ENCODE measurements at places on chromosomes 5 and 9. TPM values are rescaled to one million over a fixed set of nuclear protein-coding genes. Genes with fewer than 3 reads are reported as not detected.

Gene SPRY4
- polyA plus RNA-seq = 1.0 TPM

Gene GRM6
- not detected for polyA plus RNA-seq

Gene NSG2
- polyA plus RNA-seq = 2.1 TPM

Gene RGS14
- 3.6 TPM for polyA plus RNA-seq

GRCh38 chr5:88954511-88954910 is 71.5 kb upstream of the MEF2C start:
- no peak overlapping the region for H3K27ac ChIP-seq
- H3K27me3 ChIP-seq = no peaks in the 10 kb centered on the region
- no peaks in the 10 kb centered on the region for H3K36me3 ChIP-seq
- H3K4me3 ChIP-seq = no peak overlapping the region

GRCh38 chr5:100889165-100889743 is 13.8 kb downstream of the ST8SIA4 start:
- peak overlapping the region; percentile 47 for H3K4me3 ChIP-seq
- DNase-seq = no peak
- H3K27ac ChIP-seq = no peak overlapping the region

- no peak overlapping the region for H3K4me3 ChIP-seq
- no peaks in the 10 kb centered on the region for H3K36me3 ChIP-seq
- H3K27ac ChIP-seq = no peak overlapping the region
- H3K4me1 ChIP-seq = peaks cover 2% of the 10 kb centered on the region
- no peaks in the 10 kb centered on the region for H3K27me3 ChIP-seq
- DNase-seq = no peak
Measured at GRCh38 chr9:3331801-3332200, 194.0 kb downstream of the RFX3 start.

DNA sequence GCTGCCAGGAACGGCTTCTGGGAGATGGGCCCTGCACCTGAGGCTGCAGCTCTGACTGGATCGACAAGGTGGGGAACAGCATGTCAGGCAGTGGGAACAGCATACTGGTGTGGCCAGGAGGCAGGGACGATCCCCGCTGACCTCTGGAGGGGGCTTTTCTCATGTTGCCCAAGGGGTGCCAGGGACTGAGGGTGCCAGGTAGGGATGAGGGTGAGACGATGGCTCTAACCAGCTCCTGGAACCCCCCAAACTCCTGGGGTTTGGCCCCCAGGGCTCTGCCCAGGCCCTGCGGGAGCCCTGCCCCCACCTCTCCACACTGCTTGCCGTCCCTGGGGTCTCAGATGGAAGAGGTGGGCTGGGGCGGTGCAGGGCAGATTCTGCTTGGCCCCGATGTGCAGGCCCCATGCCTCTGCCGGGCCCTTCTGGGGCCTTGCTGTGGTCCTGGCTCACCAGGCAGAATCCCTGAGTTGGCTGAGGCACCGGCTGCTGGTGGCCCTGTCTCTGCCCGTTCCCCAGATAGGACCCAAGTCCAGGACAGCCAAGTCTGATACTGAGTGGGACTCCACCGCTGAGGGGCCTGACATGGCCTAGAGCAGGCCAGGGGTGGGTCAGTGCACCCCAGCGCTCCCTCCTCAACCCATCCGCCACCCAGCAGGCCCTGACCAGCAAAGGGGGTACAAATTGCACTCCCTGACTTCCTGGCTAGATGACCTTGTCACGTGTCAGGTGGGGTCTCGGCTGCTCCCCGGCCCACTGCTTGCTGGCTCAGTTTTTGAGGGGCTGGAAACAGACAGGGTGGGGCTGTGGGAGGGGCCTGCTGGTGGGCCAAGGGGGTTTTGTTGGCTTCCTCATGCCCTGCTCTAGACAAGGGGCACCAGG is 28.4 kb upstream of the RNF130 start:
- DNase-seq = no peak
- no peaks in the 10 kb centered on the region for H3K27me3 ChIP-seq
- no peak overlapping the region for H3K4me3 ChIP-seq
- H3K4me1 ChIP-seq = no peaks in the 10 kb centered on the region
- no peaks in the 10 kb centered on the region for H3K36me3 ChIP-seq
- H3K27ac ChIP-seq = no peak overlapping the region

DNA sequence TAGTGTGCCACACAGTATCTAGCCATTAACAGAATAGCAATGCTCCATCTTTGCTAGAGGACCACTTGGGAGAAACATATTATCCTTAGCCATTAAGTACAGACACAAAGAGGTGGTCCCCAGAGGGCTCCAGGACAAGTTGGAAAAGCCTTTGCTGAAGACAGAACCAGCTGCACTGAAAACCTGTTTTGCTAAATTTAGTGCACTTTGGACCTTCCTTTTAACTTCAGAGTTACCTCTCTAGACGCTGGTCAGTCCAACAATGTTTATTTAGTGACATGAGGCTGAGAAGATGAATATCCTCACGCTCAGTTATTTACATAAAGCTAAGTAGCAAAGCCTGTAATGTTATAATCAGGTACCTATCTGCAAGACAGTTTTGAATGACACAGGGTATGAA is 265.0 kb upstream of the ZNF608 start:
- H3K27ac ChIP-seq = no peak overlapping the region
- H3K36me3 ChIP-seq = no peaks in the 10 kb centered on the region
- no peak for DNase-seq
- no peaks in the 10 kb centered on the region for H3K27me3 ChIP-seq
- H3K4me1 ChIP-seq = no peaks in the 10 kb centered on the region

DNA sequence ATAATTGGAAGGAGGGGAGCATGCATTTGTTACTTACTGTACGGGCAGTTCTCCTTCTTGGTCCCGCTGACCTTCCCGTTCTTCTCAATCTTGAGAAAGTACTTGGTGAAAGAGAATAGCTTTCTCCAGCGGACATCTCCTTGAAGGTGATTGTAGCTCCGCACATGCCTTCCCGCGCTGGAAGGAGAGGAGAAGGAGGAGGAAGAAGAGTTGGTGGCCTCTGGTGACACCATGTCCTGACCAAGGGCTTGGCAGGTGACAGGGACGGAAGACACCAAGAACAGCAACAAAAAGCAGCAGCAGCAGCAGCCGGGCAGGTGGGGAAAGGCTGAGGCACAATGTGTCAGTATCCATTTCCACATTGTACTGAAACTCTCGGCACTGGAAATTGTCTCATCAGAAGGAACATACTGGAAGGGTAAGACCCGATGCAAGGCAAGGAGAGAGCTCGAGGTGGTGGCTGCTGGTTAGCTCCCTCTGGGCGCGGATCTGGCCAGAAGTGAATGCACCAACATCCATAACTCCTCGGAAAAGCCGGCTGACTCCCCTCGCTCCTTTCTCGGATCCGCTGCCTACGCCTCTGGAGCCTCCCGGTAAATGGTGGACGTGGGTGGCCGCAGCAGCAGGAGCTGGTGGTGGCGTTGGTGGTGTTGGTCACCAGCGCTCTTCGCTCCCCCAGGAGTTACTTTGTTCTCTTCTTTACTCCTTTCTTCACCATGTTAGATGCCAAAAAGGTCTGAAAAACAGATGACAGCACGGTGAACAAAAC is 715 bp downstream of the FGF10 start:
- no peak overlapping the region for H3K27ac ChIP-seq
- H3K4me3 ChIP-seq = peak overlapping the region; percentile 67
- peak; percentile 12 for DNase-seq
- no peaks in the 10 kb centered on the region for H3K27me3 ChIP-seq
- H3K36me3 ChIP-seq = no peaks in the 10 kb centered on the region

DNA sequence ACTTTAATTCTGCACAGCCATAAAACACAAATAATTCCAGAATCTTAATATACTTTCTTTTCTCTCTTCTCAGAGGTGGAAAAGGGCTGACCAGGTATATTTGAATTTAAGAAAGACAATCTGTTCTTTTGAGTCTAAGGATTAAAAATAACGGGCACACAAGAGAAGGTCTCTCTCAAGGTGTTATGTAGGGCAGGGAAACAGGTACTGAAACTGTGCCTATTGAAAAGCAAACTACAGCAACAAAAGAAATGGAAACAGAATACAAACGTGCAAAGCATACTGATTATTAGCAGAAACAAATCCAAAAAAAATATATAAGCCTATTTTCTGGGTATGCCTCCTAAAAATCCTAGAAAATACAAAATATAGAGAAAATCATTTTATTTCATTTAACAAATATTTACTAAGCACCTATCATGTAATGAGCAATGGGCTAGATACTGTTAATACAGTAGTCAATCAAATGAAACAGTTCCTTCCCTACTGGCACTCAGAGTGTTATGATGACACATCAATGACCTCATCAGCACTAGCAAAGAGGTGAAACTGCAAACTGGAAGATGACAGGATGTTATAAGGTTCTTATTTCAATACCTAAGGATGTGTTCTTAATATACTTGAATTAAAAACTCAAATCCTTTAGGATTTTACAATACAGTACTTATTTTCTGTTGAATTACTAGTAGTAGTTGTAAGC is 87.7 kb downstream of the AUH start:
- peaks cover 17% of the 10 kb centered on the region for H3K4me1 ChIP-seq
- H3K4me3 ChIP-seq = no peak overlapping the region
- H3K27me3 ChIP-seq = no peaks in the 10 kb centered on the region
- H3K36me3 ChIP-seq = no peaks in the 10 kb centered on the region

- no peaks in the 10 kb centered on the region for H3K4me1 ChIP-seq
- H3K27ac ChIP-seq = no peak overlapping the region
- H3K36me3 ChIP-seq = no peaks in the 10 kb centered on the region
Measured at GRCh38 chr5:180127682-180128670, 56.4 kb upstream of the RNF130 start.

DNA sequence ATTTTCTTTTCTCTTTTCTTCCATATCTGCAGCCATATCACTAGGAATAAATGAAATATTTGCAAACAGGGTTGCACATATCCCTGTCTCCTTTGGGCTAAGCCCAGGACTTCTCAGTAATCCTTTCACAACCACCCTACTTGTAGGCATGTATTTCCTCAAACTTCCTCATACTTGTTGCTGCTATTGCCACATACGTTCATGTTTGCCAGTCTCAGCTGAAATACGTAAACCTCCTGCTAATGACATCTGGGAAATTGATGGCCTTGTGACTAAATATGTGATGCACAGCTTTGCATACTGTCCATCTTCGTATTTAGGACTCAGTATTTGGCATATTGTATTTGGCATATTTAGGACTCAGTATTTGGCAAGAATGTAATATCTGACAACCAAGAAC is 224.6 kb downstream of the PLK2 start:
- no peak overlapping the region for H3K27ac ChIP-seq
- H3K27me3 ChIP-seq = no peaks in the 10 kb centered on the region
- DNase-seq = no peak
- H3K4me3 ChIP-seq = no peak overlapping the region

DNA sequence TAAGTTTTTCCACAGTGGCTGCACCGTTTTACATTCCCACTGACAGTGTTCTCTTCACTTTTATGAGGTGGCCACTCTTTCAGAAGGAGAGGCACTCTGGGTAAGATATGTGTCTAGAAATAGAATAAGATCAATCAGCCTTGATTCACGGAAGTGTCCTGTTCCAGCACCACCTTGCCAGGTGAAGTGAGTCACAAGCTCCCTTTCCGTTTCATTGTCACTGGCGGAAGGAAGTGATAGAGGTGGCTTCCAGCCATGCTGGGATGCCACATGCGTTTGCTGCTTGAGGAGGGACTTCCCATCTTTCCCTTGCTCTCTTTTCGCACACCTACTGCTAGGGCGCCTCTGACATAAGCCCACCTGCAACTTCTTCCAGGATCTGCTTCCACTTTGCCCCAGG is 217.1 kb downstream of the PIK3R1 start:
- DNase-seq = no peak
- no peaks in the 10 kb centered on the region for H3K36me3 ChIP-seq
- peaks cover 7% of the 10 kb centered on the region for H3K4me1 ChIP-seq
- H3K4me3 ChIP-seq = no peak overlapping the region
- H3K27ac ChIP-seq = no peak overlapping the region

DNA sequence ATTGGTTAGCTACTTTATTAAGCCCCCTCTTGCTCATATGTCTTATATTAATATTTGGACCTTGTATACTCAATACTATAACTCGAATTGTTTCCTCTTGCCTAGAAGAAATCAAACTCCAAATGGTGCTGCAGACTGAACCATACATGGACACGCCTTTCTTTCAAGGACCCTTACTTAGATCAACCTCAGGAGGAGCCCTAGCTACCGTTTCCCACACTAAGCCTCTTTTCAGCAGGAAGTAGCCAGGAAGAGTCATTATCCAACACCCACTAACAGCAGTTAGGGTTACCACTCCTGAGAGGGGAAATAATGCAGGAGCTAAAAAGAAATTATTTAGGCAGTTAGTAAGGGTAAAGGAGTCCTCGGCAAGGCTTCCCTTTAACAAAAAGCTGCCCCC is 243.8 kb upstream of the PUM3 start:
- H3K27ac ChIP-seq = no peak overlapping the region
- no peaks in the 10 kb centered on the region for H3K27me3 ChIP-seq
- H3K36me3 ChIP-seq = no peaks in the 10 kb centered on the region
- no peak for DNase-seq
- H3K4me3 ChIP-seq = no peak overlapping the region

DNA sequence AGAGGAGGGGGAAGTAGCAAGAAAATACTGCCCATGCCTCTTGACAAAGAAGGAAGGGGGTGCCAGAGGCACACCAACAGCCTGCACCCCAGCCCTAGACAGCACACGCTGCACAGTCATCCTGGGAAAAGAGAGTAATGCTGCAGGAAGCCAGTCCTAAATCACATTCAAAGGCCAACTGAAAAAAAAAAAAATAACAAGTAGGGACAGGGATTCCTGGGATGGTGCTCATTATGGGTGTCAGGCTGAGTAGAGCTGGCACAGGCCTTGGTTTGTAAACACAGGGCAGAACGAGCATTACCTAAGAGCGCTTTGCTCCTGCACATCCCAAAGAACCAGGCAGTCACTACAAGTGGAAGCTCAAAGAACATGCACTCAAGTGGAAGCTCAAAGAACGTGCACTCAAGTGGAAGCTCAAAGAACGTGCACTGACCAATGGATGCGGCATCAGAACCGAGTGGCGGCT is 7.8 kb downstream of the RAPGEF1 start:
- H3K36me3 ChIP-seq = no peaks in the 10 kb centered on the region
- H3K27me3 ChIP-seq = no peaks in the 10 kb centered on the region
- no peak overlapping the region for H3K4me3 ChIP-seq

DNA sequence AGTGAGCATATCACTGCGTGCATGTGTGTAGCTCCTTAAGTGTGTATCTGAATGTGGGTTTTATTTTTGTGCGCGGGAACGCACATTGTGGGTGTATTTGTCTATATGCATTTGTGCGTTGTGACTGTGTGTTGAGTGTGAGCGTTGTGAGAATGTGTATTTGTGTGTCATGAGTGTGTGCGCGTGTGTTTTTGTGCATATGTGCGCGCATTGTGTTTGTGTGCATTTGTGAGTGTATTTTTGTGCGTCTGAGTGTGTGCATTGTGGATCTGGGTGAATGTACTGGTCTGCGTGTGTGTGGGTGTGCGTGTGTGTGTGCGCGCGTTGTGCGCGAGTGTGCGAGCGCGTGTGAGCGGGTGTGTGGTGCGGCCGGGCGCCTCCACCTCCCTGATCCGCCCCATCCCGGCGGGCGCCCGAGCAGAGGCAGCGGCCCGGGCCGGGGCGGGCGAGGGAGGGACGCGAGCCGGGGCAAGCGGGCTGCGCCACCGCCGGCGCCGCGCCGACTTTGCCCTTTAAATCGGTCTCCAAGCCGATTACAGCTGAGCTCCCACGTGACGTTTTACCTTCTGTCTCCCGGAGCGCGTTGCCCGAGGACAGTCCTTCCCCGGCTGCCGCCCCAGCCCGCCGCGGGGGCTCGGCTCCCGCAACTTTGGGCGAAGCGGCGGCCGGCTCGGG is at the start of gene RASGRF2:
RASGRF2 (plus strand) TSS at position 596 of the 675 bp plus-strand sequence. CDS start 376 bp downstream, outside the sequence.
- peaks cover 15% of the 10 kb centered on the region for H3K27me3 ChIP-seq
- H3K27ac ChIP-seq = peak within 1 kb of the TSS; percentile 62
- DNase-seq = peak; percentile 18
- H3K4me3 ChIP-seq = peak within 1 kb of the TSS; percentile 66
- H3K36me3 ChIP-seq = no peaks in the 10 kb centered on the region
- no peaks in the 10 kb centered on the region for H3K4me1 ChIP-seq

- H3K4me3 ChIP-seq = no peak overlapping the region
- H3K27ac ChIP-seq = peak overlapping the region; percentile 27
- no peaks in the 10 kb centered on the region for H3K27me3 ChIP-seq
- no peaks in the 10 kb centered on the region for H3K4me1 ChIP-seq
- peak; percentile 77 for DNase-seq
Measured at GRCh38 chr5:82396871-82397514, 118.8 kb upstream of the RPS23 start.
